Caki2 (cell line): ENCODE measurements at places on chromosomes 6 and 20. TPM values are rescaled to one million over a fixed set of nuclear protein-coding genes. Genes with fewer than 3 reads are reported as not detected.

Gene AURKA
- 74.5 and 95.5 TPM in 2 replicates for total RNA-seq

Gene MED20
- total RNA-seq = 24.5 and 37.1 TPM in 2 replicates

Gene DACT2
- total RNA-seq = not detected in 2 replicates

Gene TRIM31
- 0.71 and 3.0 TPM in 2 replicates for total RNA-seq

Gene OR2H1
- not detected in 2 replicates for total RNA-seq

Gene DNAH8
- not detected in 2 replicates for total RNA-seq

Gene ERVFRD-1
- total RNA-seq = not detected in 2 replicates

Gene TMEM200A
- not detected in 2 replicates for total RNA-seq

Gene MATN4
- total RNA-seq = 0.10 and 2.1 TPM in 2 replicates

Gene CDH26
- total RNA-seq = 0.44 and 0.55 TPM in 2 replicates

Gene FAM217A
- total RNA-seq = not detected in 2 replicates

Gene CST4
- total RNA-seq = 16.1 and 28.3 TPM in 2 replicates

Gene TMEM217
- total RNA-seq = 0.74 TPM in 1 of 2 replicates, not detected in the other

Gene MYLK4
- total RNA-seq = 0.57 and 1.2 TPM in 2 replicates

Gene CCN6
- total RNA-seq = not detected in 2 replicates

Gene AVP
- total RNA-seq = not detected in 2 replicates

Gene CABLES2
- 3.3 and 5.9 TPM in 2 replicates for total RNA-seq

Gene SAPCD1
- total RNA-seq = 6.2 TPM in 1 of 2 replicates, not detected in the other

Gene LRRN4
- 21.3 and 25.6 TPM in 2 replicates for total RNA-seq

Gene DEFB118
- total RNA-seq = not detected in 2 replicates

Gene CAGE1
- not detected in 2 replicates for total RNA-seq

Gene GHRH
- total RNA-seq = not detected in 2 replicates

Gene GPR6
- not detected in 2 replicates for total RNA-seq

Gene HLA-DRB1
- total RNA-seq = 0.17 TPM in 1 of 2 replicates, not detected in the other

Gene CRIP3
- total RNA-seq = not detected in 2 replicates

Gene OVOL2
- 0.17 and 1.8 TPM in 2 replicates for total RNA-seq

Gene SYCP2L
- 0.37 TPM in 1 of 2 replicates, not detected in the other for total RNA-seq

Gene CCR6
- total RNA-seq = 2.1 and 2.3 TPM in 2 replicates

Gene MAP7
- total RNA-seq = 12.9 and 14.8 TPM in 2 replicates

Gene NMBR
- total RNA-seq = not detected in 2 replicates

Gene DUSP15
- total RNA-seq = 3.9 TPM in 1 of 2 replicates, not detected in the other

Gene RIMS4
- not detected in 2 replicates for total RNA-seq

Gene TMC2
- not detected in 2 replicates for total RNA-seq

Gene OPRM1
- not detected in 2 replicates for total RNA-seq

Gene MTG2
- 21.8 and 31.6 TPM in 2 replicates for total RNA-seq

Gene DUSP22
- total RNA-seq = 6.0 and 23.8 TPM in 2 replicates

Gene SCUBE3
- not detected in 2 replicates for total RNA-seq

Gene TAGAP
- total RNA-seq = not detected in 2 replicates

Gene HSPA1L
- total RNA-seq = 0.61 and 2.0 TPM in 2 replicates

Gene MCCD1
- not detected in 2 replicates for total RNA-seq

Gene AIF1
- total RNA-seq = not detected in 2 replicates

Gene C6orf58
- total RNA-seq = 1.3 TPM in 1 of 2 replicates, not detected in the other

Gene SSTR4
- total RNA-seq = not detected in 2 replicates

Gene RAB44
- not detected in 2 replicates for total RNA-seq

Gene RIPOR3
- 0.38 and 0.47 TPM in 2 replicates for total RNA-seq
